ENCODE measurements at places on chromosomes 13 and 19.

DNA sequence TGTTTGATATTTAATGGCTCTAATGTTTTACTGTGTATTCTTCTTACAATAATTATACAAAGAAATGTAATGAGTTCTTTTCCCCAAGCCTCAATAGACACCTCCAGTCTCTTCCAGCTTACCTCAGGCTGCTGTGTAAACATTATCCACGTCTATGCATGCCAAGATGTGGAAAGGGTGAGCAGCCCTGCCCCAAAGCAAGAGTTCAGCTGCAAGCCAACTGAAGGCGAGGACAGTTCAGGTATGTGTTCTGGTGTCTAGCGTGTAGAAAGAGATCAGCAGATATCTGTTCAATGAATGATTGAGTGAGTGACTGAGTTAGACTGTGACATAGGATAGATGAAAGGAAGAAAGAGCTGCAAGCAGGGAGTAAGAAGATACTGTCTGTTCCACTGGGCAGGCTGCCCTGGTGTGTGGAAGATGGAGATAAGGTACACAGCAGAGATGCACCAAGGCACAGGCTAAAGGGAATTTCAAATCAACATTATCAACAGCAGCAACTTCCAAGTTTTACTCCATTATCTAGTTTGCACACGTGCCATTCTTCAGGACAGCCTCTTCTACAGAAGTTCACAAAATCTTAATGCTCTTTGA, 66.0 kb downstream of the LATS2 start:
- no peak for DNase-seq

GRCh38 chr13:106484537-106485193, 50.8 kb downstream of the EFNB2 start:
- no peak for DNase-seq

DNA sequence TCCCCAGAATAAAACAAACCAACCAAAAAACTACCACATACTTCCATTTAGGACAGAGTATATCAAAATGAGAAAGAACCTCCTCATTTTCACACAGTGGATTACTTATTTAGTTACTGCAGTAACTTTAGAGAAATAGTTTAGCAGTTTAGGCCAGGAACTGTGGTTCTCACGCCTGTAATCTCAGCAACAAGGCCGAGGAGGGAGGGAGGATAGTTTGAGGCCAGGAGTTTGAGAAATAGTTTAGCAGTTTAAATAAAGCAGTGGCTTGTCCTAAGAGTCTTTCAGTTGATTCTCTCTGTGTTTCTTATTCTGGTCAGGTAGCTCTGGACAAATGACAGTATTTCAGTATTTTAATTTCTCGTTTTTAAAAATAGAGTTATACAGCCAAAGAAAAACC, 9.4 kb downstream of the HMGB1 start:
- no peak for DNase-seq

- DNase-seq: no peak
These were observed 60.6 kb upstream of the KLF12 start for GRCh38 chr13:74194846-74195245.

GRCh38 chr19:55624109-55625003, at the start of gene ZNF784:
Gene ZNF784, minus strand, starts transcription at chr19:55624566. Its CDS starts 5 bp downstream, at chr19:55624561.
- DNase-seq: peak; percentile 86

DNA sequence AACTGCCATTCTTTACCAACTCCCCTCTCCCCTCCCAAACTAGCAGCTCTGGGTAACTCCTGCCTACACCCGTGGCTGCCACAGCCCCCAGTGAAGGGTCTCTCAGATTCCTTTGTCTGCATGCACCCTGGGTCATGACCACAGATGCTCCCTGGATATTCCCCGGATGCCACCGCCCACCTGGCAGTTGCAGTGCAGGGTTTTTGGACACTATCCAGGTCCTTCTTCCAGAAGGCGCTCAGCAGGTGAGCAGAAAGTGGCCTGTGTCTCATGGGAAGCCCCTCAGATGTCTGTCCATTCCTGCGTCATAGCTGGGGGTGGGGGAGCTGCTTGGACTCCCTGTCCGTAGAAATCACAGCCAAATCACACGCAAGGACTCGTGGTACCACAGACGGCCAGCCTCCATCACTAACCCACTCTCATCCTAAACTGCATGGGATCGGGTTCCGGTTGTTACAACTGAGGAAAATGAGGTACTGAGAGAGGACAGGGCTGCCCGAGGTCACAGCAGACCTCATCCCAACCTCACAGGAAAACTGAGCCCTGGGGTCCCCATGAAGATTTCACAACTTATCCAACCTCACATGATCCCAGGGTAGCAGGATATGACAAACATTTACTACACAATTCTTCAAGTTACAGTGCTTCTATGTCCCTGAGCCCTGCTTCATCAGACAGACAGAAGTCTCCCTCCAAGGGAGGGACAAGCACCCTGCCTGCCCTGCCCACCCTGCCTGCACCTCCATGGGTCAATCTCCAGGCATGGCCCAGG, 38.6 kb downstream of the ELL start:
- DNase-seq: no peak

GRCh38 chr19:5507065-5507909, 52.1 kb downstream of the ZNRF4 start:
- DNase-seq: no peak

DNA sequence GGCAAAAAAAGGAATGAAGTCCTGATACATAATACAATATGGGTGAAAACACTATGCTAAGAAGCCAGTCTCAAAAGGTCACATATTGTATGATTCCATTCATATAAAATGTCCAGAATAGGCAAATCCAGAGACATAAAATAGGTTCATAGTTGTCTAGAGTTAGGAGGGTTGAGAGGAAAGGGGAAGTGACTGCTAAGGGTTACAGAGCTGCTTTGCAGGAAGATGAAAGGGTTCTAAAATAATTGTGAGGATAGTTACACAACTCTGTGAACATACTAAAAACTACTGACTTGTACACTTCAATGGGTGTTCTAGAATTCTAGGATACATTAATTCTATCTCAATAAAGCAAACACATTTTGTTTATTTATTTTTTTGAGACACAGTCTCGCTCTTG, 25.7 kb downstream of the CAB39L start:
- no peak for DNase-seq

- peak; percentile 55 for DNase-seq
These were observed 56.5 kb downstream of the VAV1 start for GRCh38 chr19:6828698-6829633.

- no peak for DNase-seq
These were observed 1149.8 kb upstream of the MIR17HG start for GRCh38 chr13:90197722-90198121.

DNA sequence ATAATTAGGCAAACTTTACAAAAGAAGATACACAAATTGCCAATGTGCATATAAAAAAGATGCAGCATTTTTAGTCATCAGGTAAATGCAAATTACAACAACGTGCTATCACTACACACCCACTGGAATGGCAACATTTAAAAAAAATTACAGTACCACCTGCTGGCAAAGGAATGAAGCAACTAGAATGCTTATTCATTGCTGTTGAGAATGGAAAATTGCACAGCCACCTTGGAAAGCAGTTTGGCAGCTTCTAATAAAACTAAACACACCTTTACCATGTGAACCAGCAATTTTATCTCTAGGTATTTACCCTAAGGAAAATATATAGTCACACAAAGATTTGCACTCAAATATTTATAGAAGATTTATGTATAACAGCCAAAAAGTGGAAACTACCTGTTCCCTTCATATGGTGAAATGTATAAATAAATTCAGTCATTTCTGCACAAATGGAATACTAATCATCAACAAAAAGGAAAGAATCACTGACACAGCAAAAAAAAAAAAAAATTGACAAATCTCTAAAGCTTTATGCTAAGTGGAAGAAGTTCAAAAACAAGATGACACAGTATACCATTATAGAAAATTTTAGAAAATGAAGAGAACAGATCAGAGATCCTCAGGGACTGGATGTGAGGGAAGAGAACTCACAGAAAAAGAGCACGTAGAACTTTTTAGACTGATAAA, 30.3 kb downstream of the OXGR1 start:
- DNase-seq: peak; percentile 6

- DNase-seq: no peak
These were observed 33.1 kb upstream of the ZNF331 start for GRCh38 chr19:53504885-53505284.

DNA sequence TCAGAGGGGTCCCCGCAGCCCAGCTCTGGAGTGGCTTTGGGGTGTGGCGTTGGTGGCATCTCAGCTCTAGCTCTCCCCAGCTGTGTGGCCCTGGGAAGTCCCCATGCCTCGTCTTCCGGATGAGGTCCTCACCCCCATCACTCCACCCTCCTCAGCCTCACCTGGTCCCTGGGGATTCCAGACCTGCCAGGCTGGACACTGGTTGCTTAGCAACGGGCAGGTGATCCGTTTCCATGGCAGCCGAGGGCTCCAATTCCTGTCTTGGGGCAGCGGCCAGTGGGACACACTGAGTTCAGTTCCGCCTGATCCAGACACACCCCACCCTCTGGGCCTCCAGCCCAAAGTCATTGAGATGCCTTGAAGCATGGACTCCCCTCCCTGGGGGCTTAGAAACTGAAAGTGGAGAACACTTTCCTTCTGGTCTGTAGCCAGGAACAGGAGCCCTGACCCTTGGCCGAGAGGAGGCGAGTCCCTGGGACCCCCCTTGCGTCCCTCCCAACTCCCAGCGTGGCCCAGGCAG, 7.7 kb upstream of the MISP start:
- no peak for DNase-seq

GRCh38 chr19:34173193-34173956, 1.1 kb downstream of the LSM14A start:
- DNase-seq: peak; percentile 15

DNA sequence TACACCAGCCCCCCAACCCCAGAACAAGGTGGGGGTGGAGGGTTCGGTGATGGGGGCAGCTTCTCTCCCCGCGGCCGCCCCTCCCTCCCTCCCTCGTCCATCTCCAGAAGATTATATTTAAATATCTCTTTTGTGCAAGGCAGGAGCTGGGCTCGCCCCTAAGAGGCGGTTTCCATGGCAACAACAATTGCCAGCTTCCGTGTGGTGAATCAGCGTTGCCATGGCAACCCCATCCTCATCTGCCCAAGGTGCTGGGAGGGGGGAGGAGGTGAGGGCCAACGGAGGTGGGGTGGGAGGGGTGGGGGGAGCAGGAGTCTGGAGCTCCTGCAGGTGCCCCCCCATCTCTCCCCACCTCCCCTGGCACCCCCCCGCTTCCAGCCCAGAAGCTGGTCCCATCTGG, 46.4 kb downstream of the CELF5 start:
- peak; percentile 74 for DNase-seq

- no peak for DNase-seq
These were observed 16.9 kb downstream of the CERS1 start for GRCh38 chr19:18878858-18879578.

GRCh38 chr19:17479325-17479791, 9.0 kb downstream of the SLC27A1 start:
- no peak for DNase-seq

DNA sequence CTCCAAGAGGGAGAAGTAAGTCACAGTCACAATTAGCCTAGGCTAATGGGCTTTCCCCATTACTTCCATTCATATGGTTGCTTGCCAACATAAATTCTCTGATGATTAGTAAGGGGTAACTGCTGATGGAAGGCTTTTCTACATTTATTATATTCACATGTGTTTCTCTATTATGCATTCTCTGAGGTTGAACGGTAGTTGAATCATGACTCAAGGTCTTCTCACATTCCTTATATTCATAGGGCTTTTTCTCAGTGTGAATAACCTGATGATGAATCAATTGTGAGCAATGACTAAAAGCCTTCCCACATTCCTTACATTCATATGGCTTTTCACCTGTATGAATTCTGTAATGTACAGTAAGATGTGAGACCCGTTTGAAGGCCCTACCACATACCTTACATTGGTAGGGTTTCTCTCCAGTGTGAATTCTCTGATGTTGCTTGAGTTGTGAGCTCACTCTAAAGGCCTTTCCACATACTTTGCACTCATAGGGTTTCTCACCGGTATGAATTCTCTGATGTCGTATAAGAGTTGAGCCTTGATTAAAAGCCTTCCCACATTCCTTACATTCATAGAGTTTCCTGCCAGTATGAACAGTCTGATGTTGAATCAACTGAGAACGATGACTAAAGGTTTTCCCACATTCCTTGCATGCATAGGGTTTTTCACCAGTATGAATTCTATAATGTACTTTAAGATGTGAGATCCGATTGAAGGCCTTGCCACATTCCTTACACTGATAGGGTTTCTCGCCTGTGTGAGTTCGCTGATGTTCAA, 9.3 kb downstream of the ZNF582 start:
- DNase-seq: no peak

GRCh38 chr13:109154966-109155761, 525.8 kb downstream of the MYO16 start:
- DNase-seq: no peak

DNA sequence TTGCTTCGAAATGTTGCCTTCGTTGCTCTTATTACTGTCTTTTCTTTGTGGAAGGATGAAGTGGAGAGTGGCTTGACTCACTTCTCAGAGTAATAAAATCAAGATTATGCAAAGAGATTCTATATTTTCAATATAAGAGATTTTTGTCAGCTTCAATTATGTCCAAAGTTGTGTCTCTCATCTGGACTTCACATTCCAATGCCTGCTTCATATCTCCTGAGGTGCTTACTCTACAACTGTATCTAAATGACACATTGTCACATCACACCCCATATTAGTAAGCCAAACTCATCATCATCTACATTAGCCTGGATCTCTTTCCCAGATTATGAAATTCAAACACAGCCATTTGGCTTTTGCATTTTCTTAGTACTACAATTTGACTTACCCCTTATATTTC, 409.4 kb downstream of the DACH1 start:
- no peak for DNase-seq

DNA sequence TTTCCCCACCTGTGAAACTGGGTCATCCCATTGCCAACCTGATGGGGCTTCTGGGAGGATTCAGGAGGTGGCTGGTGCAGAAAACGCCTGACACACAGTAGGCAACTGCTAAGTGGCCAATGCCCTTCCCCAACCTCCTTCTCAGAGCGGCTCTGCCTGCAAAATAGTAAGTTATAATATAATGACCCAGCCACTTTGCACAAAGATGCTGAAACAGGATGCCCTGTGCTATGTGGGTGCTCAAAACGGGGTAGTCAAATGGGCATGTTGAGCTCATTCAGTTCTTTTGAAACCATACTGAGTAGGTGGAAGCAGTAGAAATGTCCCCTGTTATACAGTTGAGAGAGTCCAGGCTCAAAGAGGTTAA, 507 bp downstream of the MARCHF2 start:
- DNase-seq: no peak
